ENCODE measurements at places on chromosomes 5 and 9. TPM values are rescaled to one million over a fixed set of nuclear protein-coding genes. Genes with fewer than 3 reads are reported as not detected.

Gene CAPSL
- not detected for total RNA-seq

Gene C5orf52
- not detected for total RNA-seq

Gene HRCT1
- total RNA-seq = not detected

Gene AMBP
- not detected for total RNA-seq

Gene PHF2
- 25.1 TPM for total RNA-seq

Gene EEIG1
- 60.8 TPM for total RNA-seq

Gene FGD3
- total RNA-seq = 72.1 TPM

Gene MTMR12
- total RNA-seq = 23.3 TPM

Gene DNAJC18
- 25.7 TPM for total RNA-seq

Gene ECSCR
- 0.28 TPM for total RNA-seq

Gene PFN3
- total RNA-seq = not detected

Gene AGXT2
- not detected for total RNA-seq

DNA sequence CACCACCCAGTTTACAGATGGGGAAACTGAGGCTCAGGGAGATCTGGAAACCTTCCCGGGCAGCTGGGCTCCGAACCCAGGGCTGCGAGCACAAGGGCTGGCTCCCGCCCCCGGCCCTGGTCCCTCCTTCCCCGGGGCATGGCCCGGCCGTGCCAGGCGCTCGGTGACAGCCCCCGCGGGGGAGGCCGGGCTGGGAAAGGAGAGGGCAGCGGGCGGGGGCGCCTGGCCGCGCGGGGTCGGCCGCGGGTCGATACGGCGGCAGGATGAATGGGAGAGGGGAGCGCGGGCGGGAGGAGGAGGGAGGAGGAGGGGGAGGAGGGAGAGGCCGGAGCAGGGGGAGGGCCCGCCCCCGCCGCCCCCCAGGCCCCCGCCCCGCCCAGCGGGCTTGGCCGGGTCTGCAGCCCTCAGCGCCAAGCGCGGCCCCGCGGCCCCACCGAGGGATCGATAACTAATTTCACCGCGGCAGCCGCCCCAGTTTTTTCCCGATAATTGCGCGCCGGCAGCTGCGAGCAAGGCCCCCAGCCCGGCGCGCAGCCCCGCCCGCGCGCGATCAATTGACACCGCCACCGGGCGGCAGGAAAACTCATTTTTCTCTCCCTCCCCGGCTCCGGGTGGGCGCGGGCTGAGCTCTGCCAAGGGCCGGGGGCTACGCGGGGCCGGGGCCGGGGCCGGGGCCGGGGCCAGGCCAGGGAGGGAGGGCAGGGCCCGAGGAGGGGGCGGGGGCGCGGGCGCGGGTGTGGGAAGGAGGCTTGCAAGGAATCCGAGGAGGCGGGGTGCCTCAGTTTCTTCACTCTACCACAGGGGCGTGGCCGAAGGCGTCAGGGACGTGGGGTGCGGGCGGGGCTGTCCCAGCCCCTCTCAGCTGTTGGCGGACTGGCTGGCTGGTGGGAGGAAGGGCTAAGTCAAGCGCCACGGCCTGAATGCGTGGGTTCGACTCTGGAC, 52.1 kb downstream of the C9orf50 start:
- peaks cover 33% of the 10 kb centered on the region for H3K27me3 ChIP-seq
- peaks cover 3% of the 10 kb centered on the region for H3K36me3 ChIP-seq
- H3K4me3 ChIP-seq = peak overlapping the region; percentile 56

DNA sequence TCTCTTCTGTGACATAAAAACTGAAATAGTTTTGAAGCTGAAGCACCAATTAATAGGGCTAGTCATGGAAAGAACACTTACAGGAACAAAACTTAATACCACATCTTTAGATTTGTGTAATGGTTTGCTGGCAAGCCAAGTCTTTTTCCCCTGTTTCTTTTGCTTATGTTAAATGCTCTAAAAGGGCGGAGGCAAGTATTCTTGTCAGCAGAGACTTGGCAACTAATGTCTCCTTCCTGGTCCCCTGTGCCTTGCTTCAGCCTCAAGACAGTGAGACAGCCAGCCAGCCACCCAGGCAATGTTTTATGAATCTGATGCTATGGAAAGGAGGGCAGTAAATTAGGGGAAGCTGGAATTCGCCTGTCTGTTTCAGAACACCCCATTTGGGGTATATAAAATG, 45.7 kb downstream of the PRRC1 start:
- DNase-seq = no peak
- H3K36me3 ChIP-seq = peaks cover 3% of the 10 kb centered on the region
- H3K27ac ChIP-seq = no peak overlapping the region
- no peak overlapping the region for H3K4me3 ChIP-seq
- H3K27me3 ChIP-seq = peaks cover 22% of the 10 kb centered on the region

DNA sequence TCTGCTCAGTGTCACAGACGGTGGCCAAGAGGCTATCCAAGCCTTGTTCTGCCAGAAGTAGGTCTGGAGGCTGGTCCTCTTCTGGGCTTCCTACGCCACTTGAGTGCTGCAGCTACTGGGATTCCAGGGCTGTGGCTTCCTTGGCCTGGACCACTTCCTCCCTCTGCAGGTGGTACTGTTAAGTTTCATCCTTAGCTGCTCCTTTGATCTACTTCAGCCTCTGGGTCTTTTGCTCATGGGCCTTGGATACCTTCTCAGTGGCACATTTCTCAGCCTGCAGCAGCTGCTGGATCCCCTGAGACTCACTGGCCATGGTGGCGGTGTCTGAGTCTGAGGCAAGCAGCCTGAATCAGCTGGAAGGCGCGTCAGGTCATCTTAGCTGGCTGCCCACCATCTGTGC, 10.3 kb downstream of the CNOT8 start:
- H3K27ac ChIP-seq = no peak overlapping the region
- no peaks in the 10 kb centered on the region for H3K27me3 ChIP-seq
- no peak for DNase-seq
- no peak overlapping the region for H3K4me3 ChIP-seq
- peaks cover 12% of the 10 kb centered on the region for H3K4me1 ChIP-seq

DNA sequence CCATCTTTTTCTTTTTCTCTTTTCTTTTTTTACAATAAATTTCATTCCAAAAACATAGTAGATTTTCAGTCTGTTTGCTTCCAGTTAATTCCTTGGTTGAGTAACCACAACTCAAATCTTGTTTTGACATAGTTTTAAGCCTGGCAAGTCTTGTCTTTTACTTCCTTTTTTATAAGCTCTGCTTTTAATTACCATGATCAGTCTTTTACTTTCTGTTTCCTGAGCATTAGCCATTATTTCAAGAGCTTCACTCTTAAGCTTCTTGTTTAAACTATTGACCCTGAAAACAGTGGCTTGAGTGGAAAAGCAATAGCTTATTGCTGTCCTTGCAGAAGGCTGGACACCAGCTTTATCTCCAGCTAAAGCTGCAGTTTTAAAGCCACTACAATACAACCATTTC, 1363.3 kb downstream of the MAT2B start:
- H3K36me3 ChIP-seq = no peaks in the 10 kb centered on the region
- H3K4me1 ChIP-seq = no peaks in the 10 kb centered on the region
- no peak overlapping the region for H3K4me3 ChIP-seq
- no peaks in the 10 kb centered on the region for H3K27me3 ChIP-seq
- DNase-seq = no peak

DNA sequence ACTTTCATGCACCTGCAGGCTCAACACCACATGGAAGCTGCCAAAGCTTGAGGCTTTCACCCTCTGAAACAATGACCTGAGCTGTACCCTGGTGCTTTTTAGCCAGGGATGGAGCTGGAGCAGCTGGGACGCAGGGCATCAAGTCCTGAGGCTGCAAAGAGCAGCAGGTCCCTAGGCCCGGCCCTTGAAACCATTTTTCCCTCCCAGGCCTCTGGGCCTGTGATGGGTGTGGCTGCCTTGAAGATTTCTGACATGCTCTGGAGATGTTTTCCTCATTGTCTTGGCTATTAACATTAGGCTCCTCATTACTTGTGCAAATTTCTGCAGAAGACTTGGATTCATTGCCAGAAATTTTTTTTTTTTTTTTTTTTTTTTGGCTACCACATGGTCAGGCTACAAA, 30.3 kb upstream of the GHR start:
- no peak overlapping the region for H3K4me3 ChIP-seq
- DNase-seq = no peak
- no peak overlapping the region for H3K27ac ChIP-seq
- H3K4me1 ChIP-seq = no peaks in the 10 kb centered on the region

DNA sequence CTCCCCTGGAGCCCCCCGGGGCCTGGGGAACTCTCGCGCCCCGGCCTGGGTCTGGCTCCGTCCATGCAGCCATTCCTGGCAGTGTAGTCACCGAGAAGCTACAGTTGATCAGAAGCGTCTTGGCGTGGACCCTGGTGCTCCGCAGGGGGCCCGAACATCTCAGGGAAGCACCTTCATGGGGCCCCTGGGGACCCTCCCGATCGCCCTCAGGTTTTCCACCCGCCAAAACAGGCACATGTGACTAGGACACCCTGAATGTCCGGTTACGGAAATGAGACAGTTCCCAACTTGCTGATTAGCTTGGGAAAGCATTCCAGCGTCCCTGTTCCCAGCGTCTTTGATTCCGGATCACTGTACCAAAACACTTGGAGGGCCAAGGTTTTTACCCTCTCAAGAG, 472 bp downstream of the FBXO4 start:
- peak overlapping the region; percentile 68 for H3K4me3 ChIP-seq
- peaks cover 24% of the 10 kb centered on the region for H3K4me1 ChIP-seq
- peaks cover 14% of the 10 kb centered on the region for H3K36me3 ChIP-seq
- no peaks in the 10 kb centered on the region for H3K27me3 ChIP-seq
- peak overlapping the region; percentile 91 for H3K27ac ChIP-seq
- peak; percentile 47 for DNase-seq

GRCh38 chr9:128242828-128243214, 33.0 kb downstream of the GOLGA2 start:
- H3K4me3 ChIP-seq = no peak overlapping the region
- H3K27ac ChIP-seq = no peak overlapping the region
- H3K27me3 ChIP-seq = peaks cover 14% of the 10 kb centered on the region
- H3K36me3 ChIP-seq = no peaks in the 10 kb centered on the region
- H3K4me1 ChIP-seq = peaks cover 10% of the 10 kb centered on the region
- no peak for DNase-seq

- H3K36me3 ChIP-seq = no peaks in the 10 kb centered on the region
- no peaks in the 10 kb centered on the region for H3K27me3 ChIP-seq
- H3K27ac ChIP-seq = no peak overlapping the region
- no peaks in the 10 kb centered on the region for H3K4me1 ChIP-seq
Measured at GRCh38 chr5:113909782-113910181, 396.3 kb downstream of the YTHDC2 start.

DNA sequence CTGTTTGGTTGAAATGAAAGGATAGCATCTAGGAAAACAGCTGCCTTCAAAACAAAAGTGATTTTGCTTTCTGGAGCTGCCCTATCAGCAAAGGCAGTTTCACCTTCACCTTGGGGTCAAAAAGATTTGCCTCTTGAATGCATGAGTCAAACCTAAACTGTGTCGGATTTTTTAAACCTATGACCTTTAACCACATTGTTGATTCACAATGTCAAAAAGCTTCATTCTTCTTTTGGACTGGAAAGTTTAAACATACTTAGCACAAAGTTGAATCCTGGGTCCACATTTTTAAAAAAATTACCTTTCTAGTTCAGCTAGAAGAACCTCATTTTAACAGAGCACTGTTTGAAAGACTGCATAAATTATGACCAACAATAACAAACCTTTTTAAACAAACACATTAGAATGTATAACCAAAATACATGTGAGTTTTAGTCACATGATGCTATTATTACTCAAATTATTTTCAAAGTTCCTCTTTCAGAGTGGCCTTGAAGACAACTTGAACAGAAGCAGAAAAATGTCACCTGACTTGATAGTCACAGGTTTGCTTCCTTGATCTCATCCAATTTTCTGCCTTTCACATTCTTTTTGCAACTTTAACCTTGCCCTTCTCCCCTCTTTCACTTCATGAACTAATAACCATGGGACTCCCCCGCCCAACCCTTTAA, 109.7 kb upstream of the LHFPL2 start:
- H3K27ac ChIP-seq = no peak overlapping the region
- peaks cover 26% of the 10 kb centered on the region for H3K4me1 ChIP-seq
- H3K27me3 ChIP-seq = peaks cover 3% of the 10 kb centered on the region
- H3K4me3 ChIP-seq = no peak overlapping the region

GRCh38 chr5:162824360-162824759, 613.0 kb upstream of the CCNG1 start:
- no peaks in the 10 kb centered on the region for H3K27me3 ChIP-seq
- H3K27ac ChIP-seq = no peak overlapping the region
- H3K4me3 ChIP-seq = no peak overlapping the region
- no peak for DNase-seq
- no peaks in the 10 kb centered on the region for H3K4me1 ChIP-seq

DNA sequence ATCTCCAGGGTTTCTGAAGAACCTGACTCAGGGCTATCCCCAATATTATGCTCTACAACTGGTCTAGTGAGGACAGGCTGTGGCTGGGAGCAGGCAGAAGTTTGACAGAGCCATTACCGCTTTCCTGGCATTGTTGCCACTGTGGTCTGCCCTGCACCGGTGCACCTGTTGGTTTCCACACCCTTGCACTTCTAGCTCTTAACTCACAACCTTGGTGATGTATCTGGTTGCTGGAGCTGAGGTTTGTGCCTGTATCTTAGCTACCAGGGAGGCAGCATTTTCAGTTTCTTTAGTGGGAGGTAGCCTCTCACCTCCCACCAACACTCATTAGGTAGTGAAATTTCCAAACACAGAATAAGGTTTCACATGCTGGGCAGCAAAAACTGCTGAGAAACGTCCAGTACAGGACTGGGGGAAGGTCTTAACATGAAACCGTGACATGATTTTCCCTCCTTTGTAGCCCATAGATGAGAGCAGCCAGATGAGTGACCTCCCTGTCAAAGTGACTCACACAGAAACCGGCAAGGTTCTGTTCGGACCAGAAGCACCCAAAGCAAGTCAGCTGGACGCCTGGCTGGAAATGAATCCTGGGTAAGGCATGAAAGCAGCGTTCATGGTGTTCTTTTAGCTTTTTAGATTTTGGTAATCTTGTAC, 57.7 kb downstream of the SMARCA2 start:
- H3K36me3 ChIP-seq = peaks cover 64% of the 10 kb centered on the region
- H3K4me1 ChIP-seq = peaks cover 4% of the 10 kb centered on the region
- no peak for DNase-seq
- no peaks in the 10 kb centered on the region for H3K27me3 ChIP-seq
- H3K4me3 ChIP-seq = no peak overlapping the region

- H3K4me1 ChIP-seq = no peaks in the 10 kb centered on the region
- peaks cover 25% of the 10 kb centered on the region for H3K27me3 ChIP-seq
- H3K27ac ChIP-seq = no peak overlapping the region
- DNase-seq = no peak
- no peaks in the 10 kb centered on the region for H3K36me3 ChIP-seq
- no peak overlapping the region for H3K4me3 ChIP-seq
Measured at GRCh38 chr5:159904874-159905273, 11.4 kb upstream of the ADRA1B start.

DNA sequence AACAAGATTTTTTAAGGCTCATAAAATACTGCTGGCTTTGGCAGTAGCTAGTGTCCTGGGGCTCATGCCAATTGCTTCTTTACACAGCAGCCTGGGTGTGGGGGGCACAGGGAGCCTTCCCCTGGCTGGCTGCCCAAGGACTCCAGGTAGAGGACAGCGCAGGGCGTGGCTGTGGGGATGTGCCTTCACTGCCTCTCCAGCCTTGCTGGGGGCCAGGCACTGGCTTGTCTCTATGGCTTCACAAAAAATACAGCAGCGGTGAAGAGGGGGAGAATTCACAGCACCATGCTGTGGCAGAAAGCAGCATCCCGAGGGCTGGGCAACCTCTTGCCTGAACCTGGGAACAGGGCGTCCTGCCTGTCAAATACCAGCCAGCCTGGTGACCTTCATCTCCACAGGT, 57.4 kb downstream of the DAP start:
- H3K27ac ChIP-seq = no peak overlapping the region
- H3K4me1 ChIP-seq = peaks cover 31% of the 10 kb centered on the region
- H3K36me3 ChIP-seq = no peaks in the 10 kb centered on the region
- no peak overlapping the region for H3K4me3 ChIP-seq
- no peaks in the 10 kb centered on the region for H3K27me3 ChIP-seq

Measured in activated CD8-positive, alpha-beta memory T cell treated with anti-CD3 and anti-CD28 coated beads, Interleukin-2, amount 10 ng/mL, durations not matched to agents 7 days and 5 days (primary cell).